Stromal cell of bone marrow (primary cell): ENCODE measurements at places on chromosomes 5 and 9.

GRCh38 chr9:71769175-71770161 is 1.2 kb upstream of the CEMIP2 start:
- DNase-seq = no peak

- no peak for DNase-seq
Measured at GRCh38 chr9:117737721-117738226, 33.6 kb downstream of the TLR4 start.

GRCh38 chr5:143359869-143360268 is 43.6 kb downstream of the NR3C1 start:
- no peak for DNase-seq

DNA sequence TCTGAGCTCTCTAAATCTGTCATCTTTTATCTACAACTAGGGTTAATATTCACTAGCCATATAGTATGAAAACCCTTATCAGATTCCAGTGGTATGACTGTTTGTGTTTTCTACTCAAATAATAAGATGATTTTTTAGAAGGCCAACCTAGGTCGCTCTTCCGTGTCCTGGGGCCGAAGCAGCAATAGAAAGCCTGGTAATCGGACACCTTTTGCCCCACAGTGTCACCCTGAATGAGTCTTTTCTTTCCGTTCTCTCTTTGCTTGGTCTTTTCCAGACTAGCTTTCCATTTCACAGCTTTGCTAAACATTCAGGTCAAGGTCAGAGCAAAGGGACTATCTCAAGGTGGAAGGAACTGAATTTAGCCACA is 243.3 kb upstream of the ANKRD55 start:
- DNase-seq = no peak

DNA sequence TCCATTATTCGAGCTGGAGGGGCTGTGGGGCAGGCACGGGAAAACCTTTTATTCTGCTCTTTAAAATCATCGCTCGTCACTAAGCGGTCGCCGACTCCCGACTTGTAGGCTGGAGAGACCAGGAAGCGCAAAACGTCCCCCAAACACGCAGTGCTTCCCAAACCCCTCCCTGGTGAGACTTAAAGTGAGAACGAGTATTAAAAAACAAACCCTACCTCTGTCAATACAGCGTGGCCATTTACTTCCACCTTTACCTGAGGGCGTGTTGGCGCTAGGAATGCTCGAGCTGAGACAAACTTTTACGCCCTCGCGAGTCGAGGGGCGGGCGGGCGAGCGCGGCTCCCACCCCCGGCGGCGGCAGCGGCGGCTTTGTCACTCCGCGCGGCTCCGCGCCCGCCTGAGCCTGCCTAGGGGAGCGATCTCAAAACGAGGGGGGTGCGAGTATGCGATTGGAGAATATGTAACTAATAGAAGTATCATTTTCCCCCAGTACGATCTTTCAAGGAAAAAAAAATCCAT is at the start of gene NR2F1-AS1:
TSS of gene NR2F1-AS1 (minus strand) at position 293 of the 519 bp plus-strand sequence.
- no peak for DNase-seq

DNA sequence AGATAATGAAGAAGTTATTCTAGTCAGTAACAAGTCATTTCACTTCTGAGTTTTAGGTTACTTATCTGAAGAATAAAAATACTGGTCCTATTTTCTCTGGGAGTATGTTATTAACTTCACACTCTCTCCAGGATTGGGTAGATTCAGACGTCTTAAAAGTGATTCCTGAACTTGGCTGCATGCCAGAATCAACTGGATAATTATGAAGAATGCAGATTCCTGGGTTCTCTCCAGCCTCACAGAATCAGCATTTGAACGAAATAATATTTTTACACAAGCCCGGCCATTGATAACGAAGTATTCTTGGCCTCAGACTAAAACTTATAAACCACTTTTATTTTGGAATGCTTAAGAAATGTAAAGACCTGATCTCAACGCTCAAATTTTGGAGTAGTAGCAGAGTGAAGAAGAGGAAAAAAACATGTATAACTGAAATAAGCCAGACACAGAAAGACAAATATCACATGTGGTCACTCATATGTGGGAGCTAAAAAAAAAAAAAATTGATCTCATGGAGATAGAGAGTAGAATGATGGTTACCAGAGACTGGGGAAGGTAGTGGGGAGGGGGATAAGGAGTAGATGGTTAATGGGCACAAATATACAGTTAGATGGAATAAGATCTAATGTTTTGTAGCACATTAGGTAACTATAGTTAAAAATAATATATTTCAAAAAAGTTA is 507.3 kb downstream of the ISL1 start:
- DNase-seq = no peak

DNA sequence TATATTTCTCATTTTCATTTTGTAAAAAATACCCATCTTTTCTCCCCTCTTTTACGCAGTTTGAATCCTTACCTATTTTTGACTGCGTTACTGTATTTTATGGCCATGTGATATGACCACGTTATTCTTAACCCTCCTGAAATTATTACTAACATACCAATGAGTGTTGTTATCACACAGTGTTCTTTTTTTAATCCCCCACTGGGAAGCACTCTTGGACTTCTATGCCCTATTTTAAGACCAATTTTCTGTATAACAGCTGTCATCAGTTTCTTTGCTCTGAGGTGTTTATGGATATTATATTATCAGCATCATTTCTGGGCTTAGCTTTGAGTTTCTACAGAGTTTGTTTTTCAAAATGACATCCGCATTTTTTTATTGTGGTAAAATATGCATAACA is 71.1 kb downstream of the CFAP95 start:
- DNase-seq = no peak

DNA sequence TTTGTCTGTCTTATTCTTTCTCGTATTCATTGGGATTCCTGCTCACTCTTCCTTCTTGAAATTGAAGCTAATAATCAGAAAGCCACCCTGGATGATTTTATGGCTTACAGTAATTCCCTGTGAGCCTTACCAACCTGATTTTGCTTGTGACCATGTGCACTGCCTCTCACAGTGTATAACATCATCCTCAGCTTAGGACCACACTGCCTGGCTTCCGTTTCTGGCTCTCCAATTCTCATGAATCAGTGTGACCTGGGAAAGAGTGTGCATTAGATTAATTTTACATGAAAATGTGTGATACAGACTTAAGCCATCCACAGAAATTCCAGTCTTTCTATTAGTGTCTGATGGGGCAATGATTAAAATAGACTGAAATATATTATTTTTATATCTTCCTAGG is 126.8 kb upstream of the DMRT1 start:
- no peak for DNase-seq

- no peak for DNase-seq
Measured at GRCh38 chr5:8700222-8700621, 831.3 kb downstream of the MTRR start.

DNA sequence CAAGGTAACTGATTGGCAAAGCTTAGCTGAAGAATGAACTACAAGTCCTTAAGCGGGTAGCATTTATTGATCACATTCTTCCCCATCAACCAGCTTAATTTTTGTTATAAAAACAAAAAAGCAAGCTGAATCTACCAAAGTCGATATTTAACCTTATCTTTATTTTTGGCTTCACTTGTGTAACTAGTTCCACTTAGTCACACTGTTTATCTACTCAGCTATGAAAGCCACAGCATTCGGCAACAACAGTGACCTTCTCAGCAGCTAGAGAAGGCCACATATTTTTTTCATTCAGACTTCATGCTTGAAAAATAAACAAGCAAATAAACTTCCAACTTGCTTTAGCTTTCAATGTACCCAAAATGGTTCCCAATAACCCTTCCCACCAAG is 69.4 kb downstream of the KLHL3 start:
- no peak for DNase-seq
